Adipocyte (in vitro differentiated cells): ENCODE measurements at places on chromosomes 5 and 9.

DNA sequence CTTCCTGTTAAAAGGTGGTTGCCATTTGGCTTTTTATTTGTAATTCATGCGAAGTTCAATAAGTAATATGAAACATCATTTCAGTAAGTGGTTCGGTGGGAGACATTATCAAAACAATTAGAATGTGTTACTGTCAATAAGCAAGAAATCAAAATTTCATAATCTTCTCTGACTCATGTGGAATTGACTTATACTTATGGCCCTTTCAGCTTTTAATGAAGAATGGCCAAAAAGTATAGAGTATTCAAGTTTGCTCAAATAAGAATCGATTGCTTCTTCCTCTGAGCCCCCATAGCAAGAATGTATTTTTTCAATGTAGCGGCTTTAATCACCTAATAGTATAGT lies 174.5 kb downstream of the AOPEP start:
- DNase-seq: no peak

- no peak for DNase-seq
These were observed 26.2 kb downstream of the DMRT3 start for GRCh38 chr9:1002678-1003077.

DNA sequence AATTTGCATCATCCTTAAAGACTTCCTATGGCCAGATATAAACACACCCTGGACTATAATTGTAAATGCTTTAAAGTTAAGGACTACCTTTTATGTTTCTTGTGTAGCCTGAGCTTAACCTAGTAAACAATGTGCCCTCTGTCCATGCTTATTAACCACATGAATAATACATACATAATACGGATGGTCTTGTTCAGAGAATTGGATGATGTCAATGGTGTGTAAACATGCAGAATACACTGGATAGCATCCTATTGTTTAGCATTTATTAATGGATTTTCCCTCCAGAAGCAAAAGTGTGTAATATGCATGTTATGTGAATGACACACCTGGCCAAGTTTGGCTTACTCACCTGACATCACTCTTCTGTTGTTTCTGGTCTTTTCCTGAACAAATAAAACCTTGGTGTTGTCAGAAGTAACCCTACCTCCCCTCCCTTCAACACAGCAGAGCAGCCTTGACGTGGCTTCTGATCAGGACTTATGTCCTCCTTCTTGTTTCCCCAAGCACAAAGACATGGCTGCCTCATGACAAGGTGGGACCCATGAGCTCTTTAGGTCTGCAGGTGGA lies 517.9 kb downstream of the MTRR start:
- no peak for DNase-seq

GRCh38 chr5:76372323-76373054 lies 30.6 kb upstream of the IQGAP2 start:
- DNase-seq: peak; percentile 70

DNA sequence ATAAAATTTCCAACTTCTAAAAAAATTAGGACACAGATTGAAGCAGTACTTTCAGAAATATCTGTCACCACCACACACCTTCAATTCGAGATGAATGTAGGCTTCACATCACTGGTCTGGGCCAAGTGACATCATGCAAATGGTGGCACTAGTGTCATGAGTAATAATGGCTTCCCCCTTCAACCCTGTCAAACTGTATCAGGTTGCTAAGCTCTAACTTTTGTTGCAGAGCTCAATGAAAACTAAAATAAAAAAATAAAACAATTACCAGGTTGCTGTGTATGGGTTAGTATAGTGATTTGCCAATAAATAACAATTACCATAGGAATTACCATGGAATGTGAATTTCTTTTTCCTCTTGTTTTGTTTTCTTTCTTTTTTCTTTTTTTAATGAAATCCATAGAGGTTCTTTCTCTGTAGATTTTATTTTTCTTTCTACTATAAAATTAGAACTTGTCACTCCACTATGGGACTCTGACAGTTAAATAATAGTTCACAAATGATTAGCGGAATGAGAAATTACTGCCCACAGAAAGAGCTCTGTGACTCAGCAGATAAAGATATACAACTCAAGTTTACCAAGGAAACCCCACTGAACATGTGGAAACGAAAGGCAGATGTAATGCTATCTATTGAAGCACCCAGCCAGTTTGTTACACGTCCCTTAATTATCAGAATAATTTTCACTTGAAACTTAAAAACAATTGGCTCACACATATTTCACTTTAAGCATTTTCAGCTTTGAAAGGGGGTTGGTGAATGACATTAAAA lies 783.8 kb upstream of the WWC1 start:
- DNase-seq: no peak

- peak; percentile 78 for DNase-seq
These were observed 7.2 kb downstream of the TAS2R1 start for GRCh38 chr5:9622971-9623421.

GRCh38 chr9:87606841-87607521 lies 109.3 kb downstream of the DAPK1 start:
- DNase-seq: peak; percentile 87

GRCh38 chr5:84783003-84783402 lies 398.3 kb upstream of the EDIL3 start:
- no peak for DNase-seq

DNA sequence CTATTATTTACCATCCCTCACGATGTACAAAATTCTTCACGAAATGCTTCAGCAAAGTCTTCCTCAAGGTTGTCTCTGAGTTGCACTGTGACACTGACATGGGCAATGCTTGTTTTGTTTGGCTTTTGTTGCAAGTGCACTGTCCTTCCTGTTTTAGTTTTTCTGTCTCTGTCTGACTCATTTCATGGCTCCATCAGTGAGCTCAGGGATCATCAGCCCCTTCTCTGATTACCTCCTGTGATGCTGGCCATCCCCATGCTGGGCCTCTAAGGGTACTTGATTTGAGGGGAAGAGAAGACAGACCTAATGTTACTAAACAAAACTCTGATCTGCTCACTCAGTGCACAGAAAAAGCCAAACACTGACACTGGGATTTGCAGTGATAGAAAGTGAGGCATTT lies 37.6 kb upstream of the STX17 start:
- DNase-seq: no peak

DNA sequence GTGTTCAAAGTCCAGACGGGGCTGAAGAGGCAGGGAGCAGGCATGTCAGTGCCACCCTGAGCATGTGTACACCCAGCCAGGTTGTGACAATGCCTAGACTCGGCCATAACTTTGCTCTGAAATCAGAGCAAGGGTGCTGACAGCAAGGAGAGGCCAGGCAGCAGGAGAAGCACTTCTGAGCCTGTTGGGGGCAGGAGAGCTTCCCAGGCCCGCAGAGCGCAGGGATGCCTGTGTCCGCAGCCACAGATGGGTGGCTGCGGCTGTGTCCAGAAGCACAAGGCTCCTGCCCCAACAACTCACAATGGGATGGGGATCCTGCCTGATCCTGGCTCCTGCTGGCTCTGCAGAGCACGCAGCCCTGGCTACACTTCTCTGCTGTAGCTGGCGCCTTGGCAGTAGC lies 373.9 kb downstream of the CHSY3 start:
- DNase-seq: no peak

DNA sequence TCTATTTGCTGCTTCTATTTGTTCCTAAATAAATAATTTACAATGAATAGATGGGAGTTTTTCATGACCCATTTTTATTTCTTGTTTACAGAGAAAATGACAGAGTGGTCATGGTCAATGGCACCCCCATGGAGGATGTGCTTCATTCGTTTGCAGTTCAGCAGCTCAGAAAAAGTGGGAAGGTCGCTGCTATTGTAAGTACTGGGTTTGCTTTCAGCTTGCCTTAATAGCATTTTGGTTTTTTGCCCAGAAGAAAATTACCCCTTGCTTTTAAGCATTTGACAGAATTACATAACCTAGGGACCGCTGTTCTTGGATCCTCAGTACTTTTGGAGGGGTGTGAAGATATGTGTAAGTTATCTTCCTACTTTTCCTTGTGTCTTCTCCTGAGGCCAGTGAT lies 44.1 kb downstream of the TJP2 start:
- DNase-seq: no peak

GRCh38 chr5:67160985-67161384 lies 35.6 kb downstream of the CD180 start:
- DNase-seq: peak; percentile 91

DNA sequence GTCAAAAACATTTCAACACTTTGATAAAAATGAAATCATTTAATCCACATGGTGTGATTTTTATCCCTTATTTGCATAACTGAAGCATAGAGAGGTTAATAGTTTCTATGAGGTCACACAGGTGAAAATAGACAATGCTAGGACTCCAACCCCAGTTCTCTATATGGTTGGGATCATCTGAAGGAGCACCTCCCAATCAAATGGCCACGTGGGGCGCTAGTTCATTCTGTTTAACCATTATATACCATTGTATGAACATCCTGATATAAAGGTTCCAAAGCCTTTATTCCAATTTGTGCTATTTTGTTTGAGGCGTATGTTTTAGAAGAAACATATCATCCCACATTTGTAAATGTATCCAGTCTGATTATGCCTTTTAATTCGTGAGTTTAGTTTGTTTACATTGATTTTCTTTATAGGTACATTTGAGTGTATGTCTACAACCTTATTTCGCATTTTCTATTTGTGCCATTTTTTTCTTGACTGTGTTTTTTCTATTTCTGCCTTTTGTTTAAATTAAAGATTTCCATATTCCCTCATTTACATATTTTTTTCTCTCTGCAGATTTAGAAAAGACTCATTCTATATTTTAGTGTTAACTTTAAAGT lies 1092.0 kb downstream of the MAT2B start:
- no peak for DNase-seq

DNA sequence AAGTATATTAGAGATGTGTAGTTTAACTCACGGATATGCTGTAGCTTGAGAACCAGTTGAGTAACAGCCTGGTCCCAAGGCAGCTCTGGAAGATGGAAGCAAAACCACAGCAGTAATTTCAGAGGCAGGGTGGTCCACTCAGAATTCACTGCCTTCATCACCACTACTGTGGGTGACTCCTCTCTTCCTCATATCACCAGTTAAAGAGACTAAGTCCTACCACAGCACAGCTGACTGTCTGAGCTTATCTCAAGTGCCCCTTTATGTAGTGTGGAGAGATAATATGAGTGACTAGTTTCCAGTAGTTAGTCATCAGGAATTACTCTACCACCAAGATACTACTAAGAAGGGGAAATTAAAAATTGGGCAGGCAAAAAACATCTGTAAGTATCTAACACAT lies 1571.2 kb upstream of the C9orf72 start:
- DNase-seq: no peak

GRCh38 chr9:98807814-98808195 lies 335 bp downstream of the GALNT12 start:
- DNase-seq: peak; percentile 44

DNA sequence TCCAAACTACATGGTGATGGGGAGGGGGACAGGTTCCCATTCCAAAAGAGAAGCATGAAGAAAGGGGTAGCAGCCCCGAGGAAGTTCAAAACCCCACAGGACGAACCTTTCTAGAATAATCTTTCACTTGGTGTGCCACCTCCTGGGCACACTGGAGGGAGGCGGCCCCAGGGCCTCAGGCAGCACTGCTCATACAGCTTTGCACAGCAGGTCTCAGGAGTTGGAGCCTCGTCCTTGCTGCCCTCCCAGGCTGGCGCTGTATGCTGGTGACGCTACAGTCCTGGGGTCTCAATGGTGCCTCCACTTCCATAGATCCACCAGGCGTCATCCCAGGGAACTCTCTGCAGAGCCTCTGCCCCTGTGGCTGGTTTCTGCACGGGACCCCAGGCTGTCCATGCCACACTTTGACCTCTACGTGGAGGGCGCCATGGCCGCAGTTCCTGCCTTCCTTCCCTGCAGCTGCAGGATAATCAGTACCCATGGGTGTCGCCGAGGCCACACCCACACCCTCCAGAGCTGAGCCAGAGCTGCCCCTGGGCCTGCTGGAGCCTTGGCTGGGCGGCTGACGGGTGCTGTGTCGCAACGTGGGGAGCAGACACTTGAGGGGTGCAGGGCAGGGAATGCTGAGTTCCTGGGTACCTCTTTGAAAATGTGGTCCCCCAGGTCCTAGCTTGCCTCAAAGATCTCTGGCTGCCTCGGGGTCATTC lies 95.3 kb downstream of the COL5A1 start:
- no peak for DNase-seq

- peak; percentile 59 for DNase-seq
These were observed 492 bp downstream of the RABL6 start for GRCh38 chr9:136808075-136808805.

GRCh38 chr9:110257097-110257841 lies 962 bp upstream of the TXN start:
- peak; percentile 31 for DNase-seq

DNA sequence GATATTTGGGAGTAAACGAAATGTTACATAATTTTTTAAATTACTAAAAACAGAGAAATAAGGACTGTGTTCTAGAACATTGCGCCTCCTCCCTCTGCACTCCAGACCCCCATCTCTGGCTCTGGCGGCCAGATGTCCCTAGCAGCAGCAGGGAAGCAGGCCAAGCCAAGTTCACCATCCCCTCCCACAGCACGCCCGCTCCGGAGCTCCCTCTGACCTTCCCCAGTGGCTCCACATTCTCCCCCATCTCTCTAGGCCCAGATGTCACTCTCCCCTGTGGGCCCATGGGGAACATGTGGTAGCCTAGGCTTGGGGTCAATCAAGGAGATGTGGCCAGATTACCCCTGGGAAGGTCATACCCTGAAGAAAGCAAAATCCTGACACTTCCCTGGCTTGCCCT lies 6.3 kb upstream of the WNK2 start:
- DNase-seq: no peak

- DNase-seq: no peak
These were observed 300.3 kb upstream of the GRAMD2B start for GRCh38 chr5:126122942-126123341.

DNA sequence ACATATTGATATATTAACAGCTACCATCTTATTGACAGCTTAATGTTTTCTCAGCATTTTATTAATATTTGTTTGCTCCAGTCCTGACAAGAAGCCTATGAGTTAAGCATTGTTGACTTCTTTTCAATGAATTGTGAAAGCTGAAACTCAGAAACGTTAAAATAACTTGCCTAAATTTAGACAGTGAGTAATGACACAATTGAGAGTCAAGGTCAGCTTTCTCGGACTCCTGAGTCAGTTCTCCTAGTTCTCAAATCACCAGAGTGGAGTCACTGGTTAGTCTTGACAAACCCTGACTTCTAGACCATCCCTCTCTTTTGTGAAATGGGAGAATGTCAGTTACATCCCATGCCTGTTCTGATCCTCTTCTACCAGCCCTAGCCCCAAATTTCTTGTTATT lies 222.7 kb upstream of the ACO1 start:
- DNase-seq: no peak

GRCh38 chr5:109656829-109657228 lies 32.9 kb upstream of the MAN2A1 start:
- DNase-seq: peak; percentile 83

GRCh38 chr5:75202935-75203334 lies 33.7 kb downstream of the ANKRD31 start:
- no peak for DNase-seq

DNA sequence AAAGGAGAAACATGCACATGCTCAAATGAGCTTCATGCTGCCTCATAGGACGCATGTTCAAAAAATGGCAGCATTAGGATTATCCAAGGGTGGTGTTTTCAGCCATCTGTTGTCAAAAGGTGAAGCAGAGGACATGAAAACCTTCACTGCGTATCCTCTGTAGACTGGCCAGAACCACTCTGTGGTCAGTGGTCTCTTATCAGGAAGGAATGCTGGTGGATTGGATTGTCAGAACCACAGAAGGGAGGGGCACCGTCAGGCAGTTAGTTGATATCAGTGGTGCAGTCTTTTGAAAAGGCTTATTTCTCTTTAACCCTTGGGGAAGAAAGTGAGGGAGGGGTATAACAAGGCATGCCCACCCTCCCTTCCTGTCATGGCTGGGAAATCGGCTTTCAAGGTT lies 100.1 kb downstream of the FBXL7 start:
- no peak for DNase-seq

GRCh38 chr5:64147849-64148441 lies 17.7 kb upstream of the RNF180 start:
- peak; percentile 81 for DNase-seq

GRCh38 chr5:53785924-53786323 lies 225.5 kb downstream of the NDUFS4 start:
- no peak for DNase-seq
